WTC11 (cell line): ENCODE measurements at places on chromosomes 12 and 14.

GRCh38 chr14:33019346-33019745 lies 80.7 kb downstream of the NPAS3 start:
- no peaks in the 10 kb centered on the region for H3K27me3 ChIP-seq
- peaks cover 6% of the 10 kb centered on the region for H3K4me1 ChIP-seq
- H3K27ac ChIP-seq: no peak overlapping the region
- H3K36me3 ChIP-seq: no peaks in the 10 kb centered on the region

DNA sequence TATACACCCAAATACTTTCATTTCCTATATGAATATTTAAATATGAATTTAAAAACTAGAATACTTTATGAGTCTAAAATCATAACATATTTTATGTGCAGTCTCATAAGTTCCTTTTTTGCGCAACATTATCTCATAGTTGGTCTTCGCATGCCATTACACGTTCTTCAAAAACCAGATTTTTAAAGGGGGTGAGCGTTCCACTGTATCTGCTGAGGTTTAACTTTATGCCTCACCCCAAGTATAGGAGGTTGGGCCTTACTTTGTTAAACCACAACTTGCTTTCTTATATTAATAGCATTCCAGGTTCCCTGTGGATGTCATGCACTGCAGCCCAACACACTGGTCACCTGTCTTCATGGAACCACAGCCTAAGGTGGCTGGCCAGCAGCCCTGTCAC lies 118.6 kb downstream of the APAF1 start:
- no peak for DNase-seq
- H3K4me1 ChIP-seq: no peaks in the 10 kb centered on the region
- no peaks in the 10 kb centered on the region for H3K27me3 ChIP-seq
- H3K36me3 ChIP-seq: no peaks in the 10 kb centered on the region
- H3K27ac ChIP-seq: no peak overlapping the region

DNA sequence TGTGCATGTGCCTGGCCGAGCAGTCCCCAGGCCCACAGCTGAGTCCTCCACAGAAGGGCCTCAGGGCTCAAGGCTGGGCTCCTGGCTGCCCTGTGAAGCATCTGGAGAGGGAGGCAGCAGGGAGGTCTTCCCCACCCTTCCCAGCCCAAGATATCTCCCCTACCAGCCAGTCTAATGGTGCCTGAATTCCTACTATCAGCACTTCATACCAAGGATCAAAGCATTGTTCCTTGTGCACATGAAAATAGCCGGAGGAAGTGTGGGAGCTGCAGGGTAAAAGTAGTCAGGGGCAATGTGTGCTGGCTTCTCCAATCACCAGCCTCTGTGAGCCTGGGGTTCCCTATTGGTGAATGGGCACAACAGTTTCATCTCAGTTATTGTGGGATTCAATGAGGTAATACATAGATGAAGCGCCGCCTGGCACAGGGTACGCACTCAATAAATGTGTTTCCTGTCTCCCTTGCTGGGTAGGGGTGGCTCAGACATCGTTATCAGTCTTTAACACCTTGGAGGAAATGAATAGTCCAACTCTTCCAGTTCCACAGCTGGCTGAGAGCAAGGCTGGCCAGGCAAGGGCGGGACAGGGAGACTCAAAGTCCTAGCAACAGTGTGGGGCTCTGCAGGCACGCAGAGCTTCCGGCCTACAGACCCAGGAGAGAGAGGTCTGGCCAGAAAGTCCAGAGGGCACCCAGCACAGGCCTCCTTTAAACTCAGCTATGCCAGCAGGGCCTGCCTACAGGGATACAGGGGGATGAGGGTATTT lies 39.1 kb upstream of the PNMA1 start:
- DNase-seq: no peak
- H3K4me1 ChIP-seq: peaks cover 75% of the 10 kb centered on the region
- peaks cover 5% of the 10 kb centered on the region for H3K27me3 ChIP-seq
- H3K36me3 ChIP-seq: no peaks in the 10 kb centered on the region

DNA sequence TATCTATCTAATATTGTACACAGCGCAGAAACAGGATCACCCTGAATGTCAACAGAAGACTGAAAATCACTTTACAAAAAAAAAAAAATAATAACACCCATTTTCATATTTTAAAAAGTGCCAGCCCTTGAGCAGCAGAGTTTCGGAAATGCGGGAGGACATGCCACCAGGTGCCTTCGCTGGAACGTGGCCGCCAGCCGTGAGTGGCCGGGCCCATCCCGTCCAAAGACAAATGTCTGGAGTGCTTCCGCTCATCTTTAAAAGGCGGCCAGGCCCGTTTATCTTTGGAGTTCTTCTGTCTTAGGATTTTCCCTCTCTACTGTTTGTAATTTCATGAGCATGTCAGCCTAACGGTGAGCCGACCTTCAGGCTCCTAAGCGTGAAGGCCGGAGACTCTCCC lies 43.5 kb downstream of the LRTM2 start:
- peaks cover 2% of the 10 kb centered on the region; the same call in 1 of the 2 replicates for H3K4me1 ChIP-seq
- no peaks in the 10 kb centered on the region for H3K36me3 ChIP-seq
- H3K4me3 ChIP-seq: no peak overlapping the region

- H3K27me3 ChIP-seq: no peaks in the 10 kb centered on the region
- no peak overlapping the region for H3K4me3 ChIP-seq
- H3K27ac ChIP-seq: no peak overlapping the region
- DNase-seq: no peak
- H3K36me3 ChIP-seq: peaks cover 5% of the 10 kb centered on the region; the same call in 1 of the 2 replicates
Measured at GRCh38 chr12:130649101-130650045, 66.7 kb downstream of the RIMBP2 start.

GRCh38 chr12:10339053-10339840 lies 31.6 kb downstream of the KLRD1 start:
- H3K36me3 ChIP-seq: peaks cover 7% of the 10 kb centered on the region
- no peak overlapping the region for H3K4me3 ChIP-seq
- peaks cover 26% of the 10 kb centered on the region for H3K4me1 ChIP-seq
- H3K27me3 ChIP-seq: no peaks in the 10 kb centered on the region; the same call in 1 of the 2 replicates
- DNase-seq: no peak

DNA sequence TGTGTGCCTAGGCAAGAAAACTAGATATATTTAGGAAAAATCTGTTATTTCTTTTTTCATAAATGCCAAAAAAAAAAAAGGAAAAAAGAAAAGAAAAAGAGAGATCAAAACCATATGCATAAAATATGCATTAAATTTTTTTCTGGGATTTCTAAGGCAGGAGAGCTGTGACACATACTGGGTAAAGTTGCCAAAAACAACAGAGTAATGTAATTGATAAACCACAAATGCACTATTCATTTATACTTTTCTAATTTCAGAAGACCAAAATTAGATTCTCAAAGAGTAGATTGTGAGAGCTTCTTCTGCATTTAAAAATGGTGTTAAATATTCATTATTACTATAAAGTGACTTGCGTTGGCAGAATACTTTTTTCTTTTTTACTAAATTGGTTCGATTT lies 673.8 kb upstream of the MGAT4C start:
- H3K27ac ChIP-seq: no peak overlapping the region
- H3K4me3 ChIP-seq: no peak overlapping the region
- DNase-seq: no peak
- no peaks in the 10 kb centered on the region for H3K27me3 ChIP-seq
- H3K4me1 ChIP-seq: peaks cover 11% of the 10 kb centered on the region

DNA sequence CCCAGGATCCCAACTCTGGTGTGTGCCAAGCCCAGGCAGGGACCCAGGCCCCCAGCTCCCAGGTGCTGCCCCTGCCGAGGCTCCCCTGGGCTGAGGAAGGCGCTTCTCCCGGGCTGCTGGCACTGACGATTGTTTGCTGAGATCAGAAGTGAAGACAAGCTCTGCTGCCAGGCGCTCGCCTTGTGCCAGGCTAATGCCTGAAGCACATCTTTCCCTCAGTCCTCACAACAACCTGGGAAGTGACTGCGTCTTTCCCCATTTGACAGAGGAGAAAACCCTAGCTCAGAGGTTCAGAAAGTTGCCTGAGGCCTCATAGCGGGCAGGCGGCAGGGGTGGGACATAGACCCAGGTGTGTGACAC lies 36.8 kb downstream of the ANKRD9 start:
- no peaks in the 10 kb centered on the region for H3K27me3 ChIP-seq
- H3K4me3 ChIP-seq: no peak overlapping the region
- H3K4me1 ChIP-seq: no peaks in the 10 kb centered on the region
- H3K27ac ChIP-seq: no peak overlapping the region
- no peak for DNase-seq
- H3K36me3 ChIP-seq: 0 out of 2 replicates have a peak, but pooled peaks cover 2% of the 10 kb centered on the region

DNA sequence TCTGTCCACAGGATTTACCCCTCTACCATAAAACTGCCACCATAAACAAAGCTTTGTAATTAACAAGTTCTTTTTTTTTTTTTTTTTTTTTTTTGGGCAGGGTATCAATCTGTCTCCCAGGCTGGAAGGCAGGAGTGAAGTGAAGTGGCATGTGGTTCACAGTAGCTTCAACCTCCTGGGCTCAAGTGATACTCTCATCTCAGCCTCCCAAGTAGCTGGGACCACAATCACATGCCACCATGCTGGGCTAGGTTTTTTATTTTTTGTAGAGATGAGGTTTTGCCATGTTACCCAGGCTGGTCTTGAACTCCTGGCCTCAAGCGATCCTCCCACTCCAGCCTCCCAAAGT lies 61.1 kb upstream of the NUDT4 start:
- no peaks in the 10 kb centered on the region for H3K27me3 ChIP-seq
- H3K27ac ChIP-seq: no peak overlapping the region
- DNase-seq: no peak
- no peaks in the 10 kb centered on the region for H3K36me3 ChIP-seq
- H3K4me1 ChIP-seq: 0 out of 2 replicates have a peak, but pooled peaks cover 4% of the 10 kb centered on the region

DNA sequence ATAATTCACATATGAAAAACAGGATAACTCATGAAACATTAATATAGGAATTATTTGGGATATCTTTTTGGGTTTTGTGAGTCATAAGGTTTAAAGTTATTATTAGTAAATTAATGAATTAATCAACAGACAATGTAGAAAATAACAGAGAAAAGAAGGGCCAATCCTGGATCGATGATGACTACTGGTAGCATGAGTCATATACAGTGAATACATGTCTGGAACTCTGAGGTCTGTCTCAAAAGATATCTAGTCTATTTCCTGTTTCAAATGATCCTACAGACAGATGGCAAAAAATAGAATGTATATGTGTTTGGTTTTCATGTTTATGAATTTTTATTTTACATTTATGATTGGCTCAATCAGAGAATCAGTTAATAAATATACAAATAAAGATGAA lies 86.4 kb upstream of the RTL1 start:
- no peaks in the 10 kb centered on the region; the same call in 1 of the 2 replicates for H3K27me3 ChIP-seq
- no peak overlapping the region for H3K27ac ChIP-seq
- H3K4me3 ChIP-seq: no peak overlapping the region
- peaks cover 26% of the 10 kb centered on the region for H3K36me3 ChIP-seq
- no peaks in the 10 kb centered on the region for H3K4me1 ChIP-seq
- no peak for DNase-seq

- DNase-seq: no peak
- no peaks in the 10 kb centered on the region for H3K4me1 ChIP-seq
- H3K4me3 ChIP-seq: no peak overlapping the region
- no peak overlapping the region for H3K27ac ChIP-seq
- H3K36me3 ChIP-seq: no peaks in the 10 kb centered on the region
- no peaks in the 10 kb centered on the region; the same call in 1 of the 2 replicates for H3K27me3 ChIP-seq
Measured at GRCh38 chr12:68237619-68238018, 12.0 kb upstream of the IL26 start.

- H3K4me1 ChIP-seq: peaks cover 14% of the 10 kb centered on the region
- no peaks in the 10 kb centered on the region for H3K36me3 ChIP-seq
- H3K27me3 ChIP-seq: no peaks in the 10 kb centered on the region
- no peak for DNase-seq
Measured at GRCh38 chr12:59036973-59037762, 116.9 kb upstream of the LRIG3 start.

DNA sequence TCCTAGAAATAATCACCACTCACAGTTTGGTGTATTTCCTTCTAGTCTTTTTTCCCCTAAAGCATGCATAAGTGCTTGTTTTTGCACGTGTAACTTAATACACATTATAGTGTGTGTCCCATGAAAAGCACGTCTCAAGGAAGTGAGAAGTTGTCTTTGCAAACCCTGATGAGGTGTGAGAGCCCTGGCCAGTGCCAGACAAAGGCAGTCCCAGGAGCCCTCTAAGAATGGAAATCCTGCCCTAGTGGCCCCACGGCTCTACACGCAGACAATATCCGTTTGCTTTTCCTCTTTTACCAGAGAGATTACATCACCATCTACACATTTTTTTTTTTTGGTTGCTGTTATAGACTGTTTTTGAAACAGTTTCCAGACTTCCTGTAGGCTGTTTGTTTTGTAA lies 85.5 kb upstream of the FZD10 start:
- peaks cover 59% of the 10 kb centered on the region for H3K36me3 ChIP-seq
- H3K27me3 ChIP-seq: peaks cover 47% of the 10 kb centered on the region
- H3K4me3 ChIP-seq: no peak overlapping the region
- no peak overlapping the region for H3K27ac ChIP-seq

GRCh38 chr12:110015132-110015531 lies 15.9 kb downstream of the ANKRD13A start:
- no peaks in the 10 kb centered on the region for H3K27me3 ChIP-seq
- H3K27ac ChIP-seq: no peak overlapping the region
- no peak for DNase-seq
- H3K4me1 ChIP-seq: no peaks in the 10 kb centered on the region
- H3K36me3 ChIP-seq: peaks cover 5% of the 10 kb centered on the region; the same call in 1 of the 2 replicates
- H3K4me3 ChIP-seq: no peak overlapping the region

DNA sequence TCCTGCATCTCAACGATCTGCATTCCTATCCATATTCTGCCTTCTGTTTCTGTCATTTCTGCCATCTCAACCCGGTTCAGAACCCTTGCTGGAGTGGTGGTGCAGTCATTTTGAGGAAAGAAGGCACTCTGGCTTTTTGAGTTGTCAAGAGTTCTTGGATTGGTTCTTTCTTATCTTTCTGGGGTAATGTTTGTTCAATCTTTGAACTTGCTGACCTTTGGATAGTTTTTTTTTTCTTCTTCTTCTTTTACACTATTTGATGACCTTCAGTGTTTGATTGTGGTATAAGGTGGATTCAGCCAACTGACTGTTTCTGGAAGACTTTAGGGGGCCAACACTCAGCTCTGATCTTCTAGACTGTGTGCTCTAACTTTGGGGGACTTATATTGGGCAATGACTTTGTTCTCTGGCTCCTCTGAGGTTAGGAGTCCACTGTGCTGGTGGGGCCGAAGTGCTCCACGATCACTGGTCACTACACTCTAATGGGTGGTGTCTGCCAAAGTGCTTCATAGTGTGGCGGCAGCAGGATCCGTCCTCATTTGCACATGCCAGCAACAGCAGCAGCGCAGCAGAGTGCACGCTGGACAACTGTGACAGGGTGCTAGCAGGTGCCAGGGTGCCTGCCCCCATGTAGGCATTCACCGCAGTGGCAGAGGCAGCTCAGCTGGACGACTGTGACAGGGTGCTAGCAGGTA lies 255.8 kb downstream of the FBXL14 start:
- H3K27me3 ChIP-seq: 0 out of 2 replicates have a peak, but pooled peaks cover 6% of the 10 kb centered on the region
- H3K4me3 ChIP-seq: no peak overlapping the region
- H3K4me1 ChIP-seq: no peaks in the 10 kb centered on the region
- H3K36me3 ChIP-seq: peaks cover 3% of the 10 kb centered on the region; the same call in 1 of the 2 replicates
- no peak overlapping the region for H3K27ac ChIP-seq
- DNase-seq: no peak

DNA sequence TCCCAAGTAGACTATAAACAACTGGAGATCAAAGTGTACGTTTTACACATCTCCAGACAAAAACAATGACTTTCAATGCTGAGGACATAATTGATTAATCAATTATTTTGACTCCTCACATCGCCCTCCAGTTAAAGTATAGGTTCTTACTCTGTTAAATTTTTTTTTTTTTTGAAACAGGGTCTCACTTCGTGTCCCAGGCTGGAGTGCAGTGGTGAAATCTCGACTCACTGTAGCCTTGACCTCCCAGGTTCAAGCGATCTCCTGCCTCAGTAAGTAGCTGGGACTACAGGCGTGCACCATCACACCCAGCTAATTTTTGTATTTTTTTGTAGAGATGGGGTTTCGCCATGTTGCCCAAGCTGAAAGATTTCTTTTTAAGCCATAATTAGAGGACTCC lies 938 bp upstream of the CCNB1IP1 start:
- H3K36me3 ChIP-seq: peaks cover 19% of the 10 kb centered on the region
- H3K4me1 ChIP-seq: peaks cover 21% of the 10 kb centered on the region
- no peaks in the 10 kb centered on the region for H3K27me3 ChIP-seq
- DNase-seq: no peak
